ENCODE measurements at places on chromosomes 3 and 15. TPM values are rescaled to one million over a fixed set of nuclear protein-coding genes. Genes with fewer than 3 reads are reported as not detected.

The GOLGA6L4 gene
- total RNA-seq: 3.4 TPM

The EXOG gene
- 12.8 TPM for total RNA-seq

The RCCD1 gene
- total RNA-seq: 10.0 TPM

The ISLR2 gene
- total RNA-seq: not detected

The SENP8 gene
- total RNA-seq: 2.5 TPM

The LRRIQ4 gene
- total RNA-seq: not detected

The NANOGP8 gene
- not detected for total RNA-seq

The CPN2 gene
- not detected for total RNA-seq

The LINGO1 gene
- 0.18 TPM for total RNA-seq

Measured in glomerular endothelial cell (primary cell).